ENCODE measurements at places on chromosomes 2 and 18.

- peak; percentile 26 for DNase-seq
These were observed 32.9 kb upstream of the CCDC93 start for GRCh38 chr2:118046634-118047210.

DNA sequence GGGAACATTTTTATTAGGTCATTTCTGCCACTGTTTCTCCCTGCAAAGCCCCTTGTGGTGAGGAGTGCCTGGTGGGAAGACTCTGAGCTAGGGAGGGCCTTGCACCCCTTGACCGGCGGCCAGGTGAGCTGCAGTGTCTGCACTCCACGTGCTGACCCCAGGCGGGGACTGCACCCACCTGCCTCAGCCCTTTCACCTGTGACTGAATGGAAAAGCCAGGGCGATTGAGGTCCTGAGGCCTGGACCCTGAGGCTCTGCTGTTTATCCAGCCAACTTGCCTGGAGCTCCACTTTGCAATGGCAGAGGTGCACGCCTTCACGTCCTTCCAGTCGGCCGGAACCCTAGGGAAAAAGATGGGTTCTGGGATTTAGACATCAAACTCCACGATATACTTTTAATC is 53.1 kb downstream of the TMEM18 start:
- no peak for DNase-seq

DNA sequence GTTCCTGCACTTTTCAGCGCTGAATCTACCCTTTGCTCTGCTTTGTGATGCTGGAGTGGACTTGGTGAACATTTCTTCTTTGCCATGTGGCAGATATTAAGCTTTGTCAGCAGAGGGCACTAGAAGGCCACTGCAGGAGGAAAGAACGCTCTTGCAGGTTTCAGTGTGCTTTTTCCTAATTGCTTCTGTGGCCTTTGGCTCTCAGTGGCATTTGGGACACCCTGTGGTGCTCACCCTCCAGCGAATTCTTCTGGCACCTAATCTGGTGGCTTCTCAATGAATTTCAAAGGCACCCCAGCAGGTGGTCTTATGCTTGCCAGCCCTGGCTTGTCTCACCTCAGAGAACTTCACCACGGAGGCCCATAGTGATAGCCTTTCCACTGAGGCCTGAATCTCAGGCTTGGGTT is 146.7 kb downstream of the MYO3B start:
- DNase-seq: peak; percentile 42

DNA sequence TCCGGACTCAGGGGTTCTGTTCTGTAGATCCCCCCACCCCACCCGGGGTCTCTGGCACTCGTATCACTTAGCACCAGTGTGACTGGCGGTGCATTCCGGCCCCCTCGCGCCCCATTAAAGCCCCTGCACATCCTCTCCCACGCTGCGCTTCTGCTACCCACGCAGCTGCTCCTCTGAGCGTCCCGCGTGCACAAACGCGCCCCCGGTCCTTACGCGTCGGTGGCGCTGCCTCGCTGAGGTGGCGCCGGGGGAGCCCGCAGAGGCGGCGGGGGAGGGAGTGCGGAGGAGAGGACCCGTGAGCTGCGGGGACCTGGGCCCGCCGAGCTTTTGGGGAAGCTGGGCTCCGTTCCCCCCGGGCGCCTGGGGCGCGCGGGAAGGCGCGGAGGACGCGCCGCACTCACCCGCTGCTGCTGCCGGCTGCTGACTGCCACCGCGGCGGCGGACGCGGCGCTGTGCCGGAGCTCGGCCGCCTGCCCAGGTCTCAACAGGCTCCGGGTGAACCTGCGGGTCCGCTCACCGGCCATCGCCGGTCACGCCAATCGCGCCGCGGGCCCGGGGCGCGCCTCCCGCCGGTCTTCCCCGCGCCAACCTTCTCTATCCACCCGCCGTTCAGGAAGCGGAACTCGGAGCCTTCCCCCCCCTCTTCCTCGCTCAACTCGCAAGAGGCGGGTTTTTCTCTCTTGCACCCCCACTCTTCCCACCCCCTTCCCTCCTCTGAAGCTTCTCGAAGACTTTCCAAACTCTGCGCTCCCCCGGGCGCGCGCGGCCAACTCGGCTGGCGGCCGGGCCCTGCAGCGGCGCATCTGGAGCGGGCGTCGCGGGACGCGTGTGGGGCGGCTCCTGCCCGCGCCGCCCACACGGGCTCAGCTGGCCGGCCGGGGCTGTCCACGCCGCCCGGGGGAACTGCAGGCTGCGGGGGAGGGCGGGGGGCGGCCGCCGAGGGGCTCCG is at the start of gene DOCK10:
Gene DOCK10 (minus strand): TSS at position 618 of the 949 bp plus-strand sequence. CDS start 94 bp downstream, at position 524.
- no peak for DNase-seq

- DNase-seq: no peak
These were observed 18.8 kb upstream of the CCDC195 start for GRCh38 chr2:224734949-224735348.

- DNase-seq: no peak
These were observed 8.4 kb upstream of the LIMS2 start for GRCh38 chr2:127683757-127684156.

DNA sequence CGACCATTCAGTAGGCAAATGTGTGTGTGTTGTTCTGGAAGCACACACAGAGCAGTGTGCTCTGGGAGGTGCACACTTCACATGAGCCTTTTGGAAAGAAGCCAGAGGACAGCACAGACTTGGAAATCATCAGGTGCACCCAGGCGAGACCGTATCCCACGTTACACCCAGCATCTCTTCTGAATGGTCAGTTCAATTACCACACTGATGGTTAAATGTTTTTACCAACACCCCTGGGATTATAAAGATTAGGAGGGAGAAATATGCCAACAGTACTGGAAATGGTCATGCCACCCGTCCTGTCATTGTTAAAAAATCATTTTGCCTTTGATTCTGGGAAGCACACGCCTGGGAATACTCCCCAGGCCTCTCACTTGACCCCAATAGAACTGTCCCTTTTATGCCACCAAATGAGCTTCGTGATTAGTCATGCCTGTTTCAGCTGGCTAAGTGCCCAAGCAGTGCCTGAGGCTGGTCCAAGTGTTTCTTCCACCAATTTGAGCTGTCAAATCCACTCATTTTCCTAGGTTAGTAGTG is 183.7 kb downstream of the NRP2 start:
- no peak for DNase-seq

- DNase-seq: no peak
These were observed 5.1 kb downstream of the SLC39A10 start for GRCh38 chr2:195662138-195662537.

GRCh38 chr2:126699716-126700581 is 44.0 kb downstream of the GYPC start:
- DNase-seq: no peak

GRCh38 chr18:49812286-49813068 is 856 bp downstream of the ACAA2 start:
- DNase-seq: no peak

- no peak for DNase-seq
These were observed 31.0 kb downstream of the EEF1B2 start for GRCh38 chr2:206190689-206191088.

GRCh38 chr2:12819721-12820120 is 103.0 kb downstream of the TRIB2 start:
- DNase-seq: no peak

DNA sequence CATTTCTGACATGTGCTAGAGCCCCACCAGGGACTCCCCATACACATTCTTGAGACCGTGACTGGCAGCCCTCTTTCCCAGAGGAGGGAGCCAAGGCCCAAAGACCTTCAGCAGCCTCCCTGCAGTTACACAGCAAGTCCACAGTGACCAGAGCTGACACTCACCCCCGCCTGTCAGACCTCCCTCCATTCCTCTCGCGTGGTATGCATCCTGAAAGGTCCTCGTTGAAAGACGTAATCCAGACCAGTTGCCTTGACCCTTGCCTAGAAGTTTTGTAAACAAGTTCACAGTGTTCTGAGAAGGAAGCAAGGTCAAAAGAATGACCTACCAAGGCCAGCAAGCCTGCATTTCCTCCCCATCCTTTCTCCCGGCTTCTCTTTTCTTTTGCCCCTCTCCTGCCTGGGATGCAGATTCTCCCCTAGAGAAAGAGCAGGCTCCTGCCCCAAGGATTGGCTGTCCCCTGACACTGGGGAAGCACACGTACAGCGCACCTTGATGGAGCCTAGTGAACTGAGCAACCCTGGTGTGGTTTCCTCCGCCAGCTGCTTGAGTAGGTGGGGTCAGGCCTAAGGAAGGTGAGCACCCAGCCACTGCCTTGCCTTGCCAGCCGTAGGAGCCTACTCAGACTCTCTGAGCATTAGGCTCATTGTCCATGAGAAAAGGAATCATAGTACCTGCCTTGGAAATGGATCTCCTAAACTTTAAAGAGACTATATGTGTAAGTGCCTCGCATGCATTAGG is 18.3 kb downstream of the TRIB2 start:
- no peak for DNase-seq

DNA sequence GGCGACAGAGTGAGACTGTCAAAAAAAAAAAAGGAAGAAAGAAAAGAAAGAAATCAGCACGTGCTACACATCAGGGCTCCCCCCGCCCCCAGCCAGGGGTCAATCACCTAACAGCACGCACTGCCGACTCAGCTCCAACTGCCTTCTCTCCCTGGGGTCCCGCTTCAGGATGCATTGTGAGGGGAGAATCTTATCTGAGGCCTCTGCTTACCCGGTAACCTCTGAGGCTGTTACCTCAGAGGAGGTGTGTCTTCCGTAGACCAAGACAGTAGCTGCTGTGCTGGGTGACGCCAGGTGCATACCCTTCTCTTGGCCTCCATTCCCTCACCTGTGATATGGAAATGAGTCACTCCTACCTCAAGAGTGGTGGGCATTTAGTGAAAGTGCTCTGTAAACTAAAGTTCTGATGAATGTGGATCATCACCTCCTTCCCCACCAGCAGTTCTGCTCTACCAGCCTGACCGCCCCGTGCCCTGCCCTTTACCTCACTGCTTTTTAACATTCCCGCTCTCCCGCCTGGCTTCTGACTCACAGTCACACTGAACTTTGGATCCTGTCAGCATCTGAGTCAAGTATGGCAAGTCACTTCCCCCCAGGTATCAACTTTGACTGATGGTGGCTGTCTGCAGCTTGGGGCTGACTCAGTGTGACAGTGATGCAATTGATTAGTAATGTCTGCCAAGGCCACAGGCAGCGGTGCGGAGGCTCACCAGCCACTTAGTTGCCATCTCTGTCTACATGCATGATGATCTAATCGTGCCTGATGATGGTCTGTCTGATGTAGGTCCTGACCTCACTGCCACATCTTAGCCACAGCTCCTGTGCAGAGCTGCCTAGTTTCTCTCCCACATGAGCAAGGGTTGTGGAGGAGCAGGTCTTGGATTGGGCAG is 20.1 kb downstream of the ARID5A start:
- DNase-seq: peak; percentile 97

- DNase-seq: no peak
These were observed 18.5 kb downstream of the TRAF3IP1 start for GRCh38 chr2:238338710-238339394.

- DNase-seq: no peak
These were observed 129.8 kb downstream of the HNMT start for GRCh38 chr2:138094031-138094430.

Data from HCT116 (cell line).